ENCODE measurements at places on chromosomes 16 and 17.

GRCh38 chr16:3486506-3487215, 8.6 kb downstream of the C16orf90 start:
- no peak for DNase-seq

DNA sequence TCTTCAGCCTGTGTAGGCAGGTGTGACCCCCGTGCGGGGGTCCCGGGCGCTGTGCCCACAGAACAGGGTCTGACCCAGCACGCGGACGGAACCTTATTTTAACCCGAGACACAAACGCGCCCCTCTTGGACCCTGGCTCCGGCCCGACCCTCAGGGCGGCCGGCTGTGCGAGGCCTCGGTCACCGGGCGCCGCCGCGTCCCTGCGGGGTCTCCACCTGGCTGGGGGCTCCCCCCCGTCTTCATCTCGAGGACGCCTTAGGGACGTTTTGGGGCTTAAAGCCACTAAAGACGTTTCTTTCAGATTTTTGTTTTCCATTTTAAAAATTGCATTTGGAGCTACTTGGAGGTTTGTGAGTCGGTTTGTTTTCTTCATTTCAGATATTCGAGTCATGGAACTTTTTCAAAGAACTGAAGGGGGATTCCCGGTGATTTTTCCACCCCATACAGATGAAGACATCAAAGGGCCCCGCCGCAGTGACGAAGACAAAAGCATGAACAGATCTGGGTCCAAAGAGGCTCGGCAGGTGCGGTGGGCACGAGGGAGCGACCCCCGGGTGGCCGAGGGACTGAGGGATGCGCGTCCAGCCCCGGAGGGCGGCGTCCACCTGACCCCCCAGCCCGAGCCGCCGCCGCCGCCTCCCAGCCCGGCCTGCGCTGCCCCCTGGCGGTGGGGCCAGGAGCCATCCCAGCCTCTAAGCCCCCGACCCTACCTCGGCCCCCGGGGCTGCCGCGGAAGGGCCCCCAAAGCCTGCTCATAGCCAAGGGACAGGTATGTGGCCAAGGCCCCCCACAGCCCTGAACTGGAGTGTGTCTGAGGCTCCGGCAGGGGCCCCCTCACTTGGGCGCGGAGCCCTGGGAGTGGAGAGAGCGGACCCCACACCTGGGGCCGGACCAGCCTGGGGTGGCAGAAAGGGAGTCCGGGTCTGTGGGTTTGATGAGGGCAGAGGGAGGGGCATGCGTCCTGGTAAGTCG, 3.8 kb upstream of the CD7 start:
- DNase-seq: no peak

DNA sequence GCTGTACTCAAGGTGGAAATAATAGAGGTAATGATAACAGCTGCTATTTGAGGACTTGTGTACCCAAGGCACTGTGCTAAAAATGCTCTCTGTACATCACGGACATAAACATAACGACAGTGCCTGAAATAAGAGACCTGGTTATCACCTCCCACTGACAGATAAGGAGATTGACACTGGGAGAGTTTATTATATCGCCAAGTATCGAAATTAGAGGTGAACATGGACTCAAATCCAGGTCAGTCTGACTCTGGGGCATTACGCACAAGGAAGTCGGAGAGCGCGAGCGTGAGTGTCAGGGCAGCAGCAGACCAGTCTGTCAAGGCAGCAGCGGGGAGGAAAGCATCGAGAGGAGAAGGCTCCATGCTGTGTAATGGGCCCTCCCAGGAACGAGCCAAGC, 57.1 kb downstream of the GOSR1 start:
- no peak for DNase-seq

- DNase-seq: no peak
Measured at GRCh38 chr16:1170076-1170418, 17.1 kb downstream of the CACNA1H start.

DNA sequence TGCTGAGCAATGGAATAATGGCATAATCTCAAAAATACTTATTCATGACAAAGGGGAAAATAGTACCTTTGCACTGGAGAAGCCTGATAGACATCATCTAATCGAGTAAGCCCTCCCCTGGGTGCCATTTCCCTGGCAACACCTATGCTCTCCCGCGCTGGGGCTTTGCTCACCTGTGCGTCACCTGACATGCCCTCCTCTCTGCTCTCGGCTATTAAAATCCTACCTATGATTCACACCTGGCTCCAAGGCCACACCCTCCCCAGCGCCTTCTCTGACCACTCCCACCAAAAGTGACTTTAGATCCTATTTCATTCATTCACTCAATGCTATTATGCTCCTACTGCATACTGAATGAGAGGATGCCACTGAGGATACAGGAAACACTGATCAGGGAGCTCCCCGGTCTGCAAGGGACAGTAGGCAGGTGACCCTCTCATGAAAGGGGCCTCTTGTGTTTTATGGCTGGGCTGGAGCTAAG, 83.9 kb downstream of the NT5M start:
- DNase-seq: peak; percentile 26

DNA sequence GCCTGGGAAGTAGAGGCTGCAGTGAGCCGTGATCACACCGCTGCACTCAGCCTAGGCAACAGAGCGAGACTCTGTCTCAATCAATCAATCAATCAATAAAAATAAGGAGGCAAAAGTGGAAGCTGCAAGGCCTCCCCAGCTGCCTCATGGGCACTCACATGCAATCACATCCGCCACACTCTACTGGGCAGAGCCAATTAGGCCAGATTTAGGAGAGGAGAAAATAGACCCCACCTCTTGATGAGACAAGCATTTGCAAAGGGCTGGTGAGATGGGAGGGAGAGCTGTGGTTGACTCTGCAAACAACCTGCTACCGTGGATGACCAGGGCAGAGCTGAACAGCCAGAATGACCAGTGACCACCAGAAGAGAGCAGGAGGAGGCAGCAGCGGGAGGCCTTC, 14.7 kb upstream of the GSG1L start:
- no peak for DNase-seq

GRCh38 chr17:5584383-5585286, at the start of gene NLRP1:
Gene NLRP1, minus strand, starts transcription at chr17:5584509. Its CDS starts 552 bp downstream, at chr17:5583957.
- DNase-seq: peak; percentile 55

DNA sequence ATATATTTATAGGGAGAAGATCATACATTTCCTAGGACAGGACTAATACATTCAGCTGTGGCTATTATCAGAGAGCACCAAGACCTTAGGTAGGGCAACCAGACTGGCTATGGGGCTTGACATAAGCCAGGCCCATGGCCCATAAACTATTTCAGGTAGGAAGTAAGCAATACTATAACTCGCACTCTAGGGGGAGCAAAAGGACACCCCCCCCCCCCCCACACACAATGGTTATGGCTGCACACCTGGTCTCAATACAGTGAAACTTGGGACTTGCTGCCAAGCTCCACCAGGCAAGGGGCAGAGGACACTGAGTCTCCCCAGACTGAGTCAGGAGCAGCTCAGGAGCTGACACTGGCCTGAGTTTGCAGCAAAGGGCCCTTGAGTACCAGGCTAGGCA, 348.9 kb upstream of the ASIC2 start:
- DNase-seq: no peak

GRCh38 chr16:79165506-79165905, 435.0 kb downstream of the MAF start:
- no peak for DNase-seq

DNA sequence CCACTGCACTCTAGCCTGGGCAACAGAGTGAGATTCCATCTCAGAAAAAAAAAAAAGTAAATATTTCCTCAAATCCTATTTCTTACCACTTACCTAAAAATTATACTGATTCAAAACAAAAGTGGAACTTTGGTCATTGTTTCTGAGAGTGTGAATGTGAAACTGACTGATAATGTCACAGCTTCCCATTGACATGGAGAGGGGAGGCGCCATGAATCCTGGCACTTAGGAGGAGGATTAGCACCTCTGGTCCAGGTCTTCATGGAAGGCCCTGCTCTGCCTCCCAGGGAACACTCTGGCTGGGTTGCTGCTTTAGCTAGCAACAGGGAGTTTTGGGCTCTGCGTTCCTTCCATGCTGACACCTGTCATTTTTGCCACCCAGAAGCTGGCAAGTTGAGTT, 154.3 kb upstream of the SALL1 start:
- DNase-seq: no peak

GRCh38 chr16:64147941-64148340, 973.9 kb downstream of the CDH11 start:
- no peak for DNase-seq

- DNase-seq: no peak
Measured at GRCh38 chr17:20920095-20920814, 122.6 kb downstream of the USP22 start.

DNA sequence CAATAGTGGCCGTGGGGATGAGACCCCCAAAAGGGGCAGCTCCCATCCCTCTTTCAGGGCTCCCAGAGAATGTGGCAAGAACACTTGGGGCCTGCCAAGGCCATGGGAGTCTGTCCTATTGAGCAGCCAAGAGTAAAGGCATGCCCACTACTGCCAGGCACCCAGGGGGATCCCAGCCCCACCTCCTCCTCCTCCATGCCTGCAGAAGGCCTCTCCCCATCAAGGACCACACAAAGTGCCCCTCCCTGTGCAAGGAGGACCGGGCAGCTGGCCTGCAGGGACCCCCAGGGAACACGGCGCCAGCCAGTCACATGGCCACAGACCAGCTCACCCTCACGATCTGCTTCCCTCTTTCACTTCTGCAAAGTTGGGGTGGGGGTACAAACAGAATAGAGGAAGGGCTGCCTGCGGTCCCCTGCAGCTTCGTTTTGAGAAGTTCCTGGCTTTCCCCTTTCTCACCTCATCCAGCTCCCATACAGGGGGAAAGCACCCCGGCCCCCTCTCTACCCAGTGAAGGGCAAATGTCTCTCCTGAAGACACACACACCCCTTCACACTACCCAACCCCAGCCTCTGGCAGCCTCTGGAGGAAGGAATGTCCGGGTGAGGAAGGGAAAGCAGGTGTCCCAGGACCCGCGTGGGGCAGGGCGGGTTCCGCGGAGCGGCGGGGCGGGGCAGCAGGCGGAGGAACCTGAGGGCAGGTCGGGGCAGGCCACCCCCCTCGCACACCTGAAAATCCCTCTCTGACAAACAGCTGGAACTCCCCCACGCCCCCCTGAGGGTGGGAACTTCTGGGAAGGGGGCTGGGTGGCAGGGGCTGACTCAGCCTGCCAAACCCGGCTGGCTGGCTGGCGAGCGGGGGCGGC, 2.0 kb downstream of the PPP1R9B start:
- DNase-seq: peak; percentile 62

DNA sequence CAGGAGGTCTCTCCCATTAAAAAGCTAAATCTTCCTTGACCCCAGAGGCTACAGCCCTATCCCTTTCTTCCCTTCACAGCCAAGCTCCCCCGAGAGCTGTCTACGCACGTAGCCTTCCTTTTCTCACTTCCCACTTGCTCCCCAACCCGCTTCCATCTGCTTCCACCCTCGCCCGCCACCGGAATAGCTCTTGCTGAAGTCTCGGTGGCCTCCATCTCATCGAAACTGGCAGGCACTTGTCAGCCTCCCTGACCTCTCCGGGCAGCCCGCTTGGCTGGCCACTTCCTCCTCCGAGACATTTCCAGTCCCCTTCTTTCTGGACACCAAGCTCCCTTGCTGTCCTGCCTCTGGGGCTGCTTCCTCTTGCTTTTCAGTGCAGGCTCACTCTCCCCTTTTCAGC, 10.7 kb upstream of the EPOP start:
- DNase-seq: no peak

GRCh38 chr17:41678411-41678906, 10.2 kb upstream of the EIF1 start:
- no peak for DNase-seq

GRCh38 chr17:62024866-62025265, 40.2 kb downstream of the MED13 start:
- no peak for DNase-seq

GRCh38 chr16:58679763-58680162, 4.8 kb downstream of the SLC38A7 start:
- DNase-seq: no peak

DNA sequence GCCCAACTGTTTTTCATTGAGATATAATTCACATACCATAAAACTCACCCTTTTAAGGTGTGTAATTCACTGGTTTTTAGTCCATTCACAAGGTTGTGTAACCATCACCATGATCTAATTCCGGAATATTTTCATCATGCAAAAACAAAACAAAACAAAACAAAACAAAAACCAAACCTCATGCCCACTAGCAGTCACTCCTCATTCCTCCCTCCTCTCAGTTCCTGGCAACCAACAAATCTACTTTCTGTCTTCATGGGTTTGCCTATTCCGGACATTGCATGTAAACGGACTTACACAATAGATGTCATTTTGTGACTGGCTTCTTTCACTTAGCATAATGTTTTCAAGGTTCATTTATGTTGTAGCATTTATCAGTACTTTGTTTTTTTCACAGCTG, 4.5 kb upstream of the NOD2 start:
- DNase-seq: no peak

DNA sequence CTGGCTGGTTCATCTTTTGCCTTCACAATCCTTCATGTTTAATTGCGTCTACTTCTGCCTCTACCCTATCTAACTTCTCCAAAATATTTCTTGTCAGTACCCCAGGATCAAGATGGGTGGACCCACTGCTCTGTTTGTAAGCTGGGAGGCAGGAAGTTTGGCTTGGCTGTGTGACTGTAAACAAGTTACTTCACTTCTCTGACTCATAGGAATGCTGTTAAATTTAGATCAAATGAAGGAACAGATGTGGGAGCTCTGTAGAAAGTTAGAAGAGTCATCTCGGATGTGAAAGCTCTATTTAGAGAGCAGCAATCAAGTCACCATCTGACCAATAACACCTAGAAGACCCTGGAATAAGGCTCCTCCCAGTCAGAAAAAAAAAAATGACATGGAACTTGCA, 55.2 kb upstream of the MRTFB start:
- DNase-seq: no peak

DNA sequence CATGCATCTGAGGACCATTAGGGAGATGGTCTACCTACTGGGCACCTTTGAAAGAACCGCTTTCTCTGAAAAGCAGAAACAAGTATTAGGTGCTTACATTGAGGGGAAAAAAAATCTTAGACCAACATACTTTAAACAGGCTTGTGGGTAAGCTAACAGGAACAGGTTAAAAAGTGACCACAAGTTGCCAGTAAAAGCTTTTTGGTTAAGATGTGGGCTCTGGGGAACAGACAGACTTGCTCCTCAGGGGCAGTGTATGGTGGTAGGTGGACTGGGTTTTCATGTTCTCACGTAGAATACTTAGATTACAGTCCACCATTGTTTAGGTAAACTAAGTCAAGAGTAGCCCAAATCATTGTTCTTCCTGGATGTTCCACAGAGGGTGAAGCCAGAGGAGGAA, 41.2 kb downstream of the REXO5 start:
- no peak for DNase-seq

- DNase-seq: peak; percentile 48
Measured at GRCh38 chr16:55056585-55057401, 126.1 kb downstream of the IRX5 start.
